ENCODE measurements at places on chromosomes 12 and 14. TPM values are rescaled to one million over a fixed set of nuclear protein-coding genes. Genes with fewer than 3 reads are reported as not detected.
A peak's percentile ranks its signal among the peaks of the same experiment; 100 is the strongest.

LMNTD1 gene
- total RNA-seq: not detected

ZNF839 gene
- total RNA-seq: 1.8 TPM

SMOC1 gene
- total RNA-seq: 2.0 TPM

KCNJ8 gene
- 19.0 TPM for total RNA-seq

DNA sequence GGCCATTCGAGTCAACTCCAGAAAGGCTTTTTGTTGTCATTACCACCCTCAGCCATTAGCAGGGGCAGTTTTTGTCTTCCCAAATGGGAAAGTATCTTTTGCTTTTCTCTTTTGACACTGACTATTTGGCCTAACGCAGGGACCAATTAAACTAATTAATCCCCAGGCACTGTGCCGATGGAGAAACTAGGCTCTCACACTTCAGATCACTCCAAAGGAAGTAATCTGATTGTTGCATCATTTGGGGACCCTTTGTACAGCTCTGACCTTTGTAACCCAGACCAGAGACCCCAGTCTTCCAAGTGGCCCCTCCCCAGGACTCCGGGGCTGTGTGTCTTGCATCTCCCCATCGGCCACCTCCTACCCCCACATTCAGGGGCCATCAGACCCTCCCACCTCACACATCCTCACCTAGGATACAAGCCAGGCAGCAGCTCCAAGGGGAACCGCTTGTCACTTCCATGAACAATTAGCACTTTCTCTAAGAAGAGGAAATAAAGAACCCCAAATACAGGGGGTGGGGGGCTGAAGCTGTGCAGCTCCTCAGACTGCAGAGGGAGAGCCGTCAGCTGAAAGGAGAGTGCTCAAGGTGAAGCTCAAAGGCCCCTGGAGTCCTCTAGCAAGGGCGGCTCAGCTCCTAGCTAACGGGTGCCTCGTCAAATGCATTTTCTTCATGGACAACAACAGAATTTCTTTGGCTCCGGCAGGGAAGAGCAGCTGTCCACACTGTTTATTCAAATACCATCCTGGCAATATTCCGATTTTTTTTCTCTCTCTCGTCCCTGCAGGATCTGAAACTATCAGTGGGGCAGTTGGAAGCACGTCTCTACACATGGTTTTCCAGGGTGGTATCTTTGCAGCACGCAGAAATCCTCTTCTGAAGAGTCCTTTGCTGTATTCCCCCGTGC, 64.3 kb upstream of the DIO3 start:
- H3K36me3 ChIP-seq: no peaks in the 10 kb centered on the region
- peak; percentile 12 for DNase-seq
- H3K27ac ChIP-seq: peak overlapping the region; percentile 34
- no peaks in the 10 kb centered on the region for H3K27me3 ChIP-seq
- no peak overlapping the region for H3K4me3 ChIP-seq

DNA sequence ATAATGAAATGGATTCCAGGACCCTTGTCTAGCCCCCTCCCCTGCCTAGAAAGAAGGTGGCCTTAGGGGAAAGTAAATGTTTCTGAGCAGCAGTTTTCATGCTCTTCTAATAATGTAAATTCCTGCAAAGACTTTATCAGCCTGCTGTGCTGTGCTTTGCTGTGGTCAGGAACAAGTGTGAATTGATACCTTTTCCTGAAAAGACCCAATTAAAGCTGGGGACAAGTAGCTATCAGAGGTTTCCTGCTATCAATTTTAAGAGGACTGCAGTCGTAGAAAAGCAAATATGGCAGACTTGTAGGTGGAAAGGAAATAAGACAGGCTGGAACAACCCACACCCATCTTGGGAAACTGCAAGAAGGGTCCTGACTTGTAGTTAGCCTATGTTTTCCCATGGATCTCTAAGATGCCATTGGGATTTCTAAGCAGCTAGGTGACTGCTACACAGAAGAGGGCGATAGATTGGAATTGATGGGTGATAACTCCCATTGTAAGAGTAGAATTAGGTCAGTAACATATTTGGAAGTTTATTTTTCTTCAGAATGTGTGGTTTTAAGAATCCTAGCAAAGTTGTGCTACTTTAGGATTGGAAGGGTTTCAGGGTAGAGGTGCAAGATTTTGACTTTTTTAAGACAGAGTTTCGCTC, 3.1 kb downstream of the DYNLL1 start:
- no peak for DNase-seq
- H3K36me3 ChIP-seq: no peaks in the 10 kb centered on the region
- H3K27me3 ChIP-seq: no peaks in the 10 kb centered on the region
- no peak overlapping the region for H3K4me3 ChIP-seq
- no peak overlapping the region for H3K27ac ChIP-seq
- no peaks in the 10 kb centered on the region for H3K4me1 ChIP-seq

- H3K36me3 ChIP-seq: no peaks in the 10 kb centered on the region
- no peaks in the 10 kb centered on the region for H3K27me3 ChIP-seq
- H3K4me1 ChIP-seq: no peaks in the 10 kb centered on the region
- H3K27ac ChIP-seq: no peak overlapping the region
- no peak overlapping the region for H3K4me3 ChIP-seq
These were observed 131.3 kb downstream of the PTPRO start for GRCh38 chr12:15453613-15454012.

GRCh38 chr14:94128216-94128839, 1.1 kb downstream of the IFI27L2 start:
- no peaks in the 10 kb centered on the region for H3K27me3 ChIP-seq
- no peak overlapping the region for H3K4me3 ChIP-seq
- DNase-seq: no peak
- H3K36me3 ChIP-seq: no peaks in the 10 kb centered on the region
- peak overlapping the region; percentile 89 for H3K27ac ChIP-seq

- H3K27me3 ChIP-seq: no peaks in the 10 kb centered on the region
- no peaks in the 10 kb centered on the region for H3K4me1 ChIP-seq
- H3K4me3 ChIP-seq: no peak overlapping the region
These were observed 200.9 kb downstream of the APAF1 start for GRCh38 chr12:98845957-98846356.

Measured in uterus (tissue), 4 donors.